ENCODE measurements at places on chromosomes 2 and 18.

- no peak for DNase-seq
Observed at GRCh38 chr2:240629968-240630770, 4.9 kb downstream of the GPR35 start.

DNA sequence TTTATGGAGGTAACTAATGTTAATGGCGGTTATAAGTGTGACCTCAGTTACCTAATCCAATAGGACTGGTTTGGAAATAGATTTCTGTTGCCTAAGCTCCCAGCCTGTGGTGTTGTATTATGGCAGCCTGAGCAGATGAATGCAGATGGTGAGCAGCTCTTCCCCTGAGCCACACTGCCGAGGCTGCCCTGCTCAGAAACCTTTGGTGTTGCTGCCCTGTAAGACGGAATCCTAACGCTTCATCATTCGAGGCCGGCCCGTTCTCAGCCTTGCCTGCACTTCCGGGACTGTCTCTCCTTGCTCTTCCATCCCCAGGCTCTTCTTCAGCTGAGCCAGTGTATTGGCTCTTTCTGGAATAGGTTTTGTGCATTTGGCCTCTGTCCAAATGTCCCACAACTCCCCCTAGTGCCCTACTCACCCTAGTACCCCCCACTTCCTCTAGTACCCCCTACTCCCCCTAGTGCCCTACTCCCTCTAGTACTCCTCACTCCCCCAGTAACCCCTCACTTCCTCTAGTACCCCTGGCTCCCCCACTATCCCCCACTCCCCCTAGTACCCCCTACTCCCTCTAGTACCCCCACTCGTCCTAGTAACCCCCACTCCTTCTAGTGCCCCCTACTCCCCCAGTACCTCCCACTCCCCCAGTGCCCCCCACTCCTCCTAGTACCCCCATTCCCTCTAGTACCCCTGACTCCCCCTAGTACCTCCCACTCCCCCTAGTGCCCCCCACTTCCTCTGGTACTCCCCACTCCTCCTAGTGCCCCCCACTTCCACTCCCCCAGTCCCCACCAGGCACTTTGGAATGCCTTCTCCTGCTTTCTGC lies 106.0 kb upstream of the TAF1B start:
- DNase-seq = no peak

- no peak for DNase-seq
Observed at GRCh38 chr2:97849881-97850528, 136.6 kb downstream of the ZAP70 start.

DNA sequence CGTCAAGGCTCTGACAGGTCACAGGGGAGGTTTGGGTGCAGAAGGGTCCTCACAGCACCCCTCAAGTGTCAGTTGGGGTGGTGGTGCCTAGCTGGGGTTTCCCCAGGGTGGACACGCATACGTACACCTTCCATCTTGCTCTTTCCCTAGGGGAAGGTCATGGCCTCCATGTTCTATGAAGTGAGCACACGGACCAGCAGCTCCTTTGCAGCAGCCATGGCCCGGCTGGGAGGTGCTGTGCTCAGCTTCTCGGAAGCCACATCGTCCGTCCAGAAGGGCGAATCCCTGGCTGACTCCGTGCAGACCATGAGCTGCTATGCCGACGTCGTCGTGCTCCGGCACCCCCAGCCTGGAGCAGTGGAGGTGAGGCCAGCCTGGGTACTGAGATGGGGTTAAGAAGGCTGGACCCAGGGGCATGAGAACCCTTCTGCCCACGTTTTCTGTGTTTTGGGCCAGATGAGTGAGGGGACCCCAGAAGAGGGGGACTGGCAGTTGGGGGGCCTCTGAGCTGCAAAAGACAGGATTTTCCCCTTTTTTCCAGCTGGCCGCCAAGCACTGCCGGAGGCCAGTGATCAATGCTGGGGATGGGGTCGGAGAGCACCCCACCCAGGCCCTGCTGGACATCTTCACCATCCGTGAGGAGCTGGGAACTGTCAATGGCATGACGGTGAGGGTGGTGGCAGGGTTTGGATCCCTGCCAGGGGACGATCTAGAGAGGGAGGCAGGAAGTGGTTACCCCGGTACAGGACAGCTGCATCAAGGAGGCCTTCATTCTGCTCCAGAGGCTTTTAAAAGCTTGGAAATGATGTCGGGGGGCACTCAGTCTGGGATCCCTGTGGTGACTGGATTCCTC lies 20.9 kb downstream of the SLC30A3 start:
- no peak for DNase-seq

DNA sequence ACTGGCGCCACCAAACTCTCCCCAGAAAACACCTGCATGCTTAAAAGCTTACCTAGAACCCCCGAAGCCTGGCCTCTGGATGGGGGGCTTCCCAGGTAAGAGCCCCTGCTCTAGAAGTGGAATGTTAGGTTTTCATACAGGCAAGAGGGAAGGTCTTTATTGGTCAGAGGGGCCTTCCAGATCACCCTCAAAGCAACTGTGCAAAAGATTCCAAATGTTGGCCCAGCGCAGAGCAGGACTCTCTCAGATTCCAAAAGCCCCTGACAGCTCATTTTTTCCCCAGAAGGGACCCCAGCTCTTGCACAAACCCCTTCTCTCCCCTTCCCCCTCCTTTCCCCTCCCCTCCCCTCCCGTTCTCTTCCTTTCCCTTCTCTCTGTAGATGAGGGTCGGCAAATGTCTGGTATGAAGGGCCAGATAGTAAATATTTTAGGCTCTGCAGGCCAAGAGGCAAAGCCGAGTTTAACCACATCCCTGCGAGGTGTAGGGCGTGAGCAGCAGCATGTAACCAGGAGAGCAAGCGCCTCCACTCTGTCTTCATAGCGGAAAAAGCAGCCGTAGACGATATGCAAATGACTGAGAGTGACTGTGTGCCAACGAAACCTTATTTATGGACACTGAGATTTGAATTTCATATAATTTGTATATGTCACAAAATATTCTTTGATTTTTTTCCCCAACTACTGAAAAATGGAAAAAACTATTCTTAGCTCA lies 116.9 kb downstream of the SMAD7 start:
- DNase-seq = no peak

GRCh38 chr2:36562240-36562639 lies 35.7 kb downstream of the FEZ2 start:
- DNase-seq = no peak

DNA sequence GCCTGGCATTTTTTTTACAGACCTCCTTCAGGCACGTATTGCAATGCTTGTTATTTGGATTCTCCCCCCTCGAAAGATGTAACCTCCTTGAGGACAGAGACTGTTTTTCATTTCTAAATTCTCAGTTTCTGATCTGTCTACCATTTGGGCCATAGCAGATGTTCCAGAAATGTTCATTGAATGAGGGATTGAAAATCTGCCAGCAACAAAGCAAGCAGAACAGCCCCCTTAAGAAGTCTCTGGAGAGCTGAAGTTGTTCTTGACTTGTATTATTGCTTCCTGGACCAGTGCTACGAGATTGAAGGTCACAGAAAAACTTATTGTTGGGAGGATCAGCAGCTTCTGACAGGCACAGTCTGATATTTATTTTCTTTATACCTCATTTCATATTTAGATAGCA lies 355.5 kb downstream of the EPHA4 start:
- no peak for DNase-seq

GRCh38 chr2:71347517-71347916 lies 15.9 kb downstream of the ZNF638 start:
- no peak for DNase-seq

- DNase-seq = no peak
Observed at GRCh38 chr18:6734726-6735430, 5.4 kb downstream of the ARHGAP28 start.

- no peak for DNase-seq
Observed at GRCh38 chr2:174635776-174636404, 38.3 kb upstream of the WIPF1 start.

DNA sequence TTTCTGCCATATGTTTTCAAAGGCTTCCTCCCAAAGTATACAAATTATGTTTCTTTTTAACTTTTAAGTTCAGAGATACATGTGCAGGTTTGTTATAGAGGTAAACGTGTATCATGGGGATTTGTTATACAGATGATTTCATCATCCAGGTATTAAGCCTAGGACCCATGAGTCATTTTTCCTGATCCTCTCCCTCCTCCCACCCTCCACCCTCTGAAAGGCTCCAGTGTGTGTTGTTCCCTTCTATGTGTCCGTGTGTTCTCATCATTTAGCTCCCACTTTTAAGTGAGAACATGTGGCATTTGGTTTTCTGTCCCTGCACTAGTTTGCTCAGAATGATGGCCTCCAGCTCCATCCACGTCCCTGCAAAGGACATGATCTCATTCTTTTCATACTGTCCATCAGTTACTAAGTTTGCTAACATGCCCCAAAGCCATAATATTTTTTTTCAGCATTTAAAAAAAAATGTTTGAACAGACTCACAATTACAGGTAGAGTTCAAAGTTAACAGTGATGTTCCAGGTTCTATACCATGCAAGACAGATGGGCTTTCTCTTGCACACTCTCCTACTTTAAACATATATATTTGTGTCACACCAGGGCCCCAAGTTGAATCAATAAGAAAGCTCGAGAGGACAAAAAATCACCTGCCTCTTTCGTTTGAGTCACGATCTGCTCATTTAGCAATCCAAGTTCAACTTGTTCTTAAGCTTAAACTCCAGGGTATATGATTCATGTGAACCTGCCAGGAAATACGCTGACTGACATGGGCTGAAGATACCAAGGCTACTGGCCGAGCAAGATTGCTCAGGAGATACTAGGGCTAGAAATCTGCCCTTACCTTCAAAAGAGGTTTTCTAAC lies 77.6 kb downstream of the AP1S3 start:
- no peak for DNase-seq

DNA sequence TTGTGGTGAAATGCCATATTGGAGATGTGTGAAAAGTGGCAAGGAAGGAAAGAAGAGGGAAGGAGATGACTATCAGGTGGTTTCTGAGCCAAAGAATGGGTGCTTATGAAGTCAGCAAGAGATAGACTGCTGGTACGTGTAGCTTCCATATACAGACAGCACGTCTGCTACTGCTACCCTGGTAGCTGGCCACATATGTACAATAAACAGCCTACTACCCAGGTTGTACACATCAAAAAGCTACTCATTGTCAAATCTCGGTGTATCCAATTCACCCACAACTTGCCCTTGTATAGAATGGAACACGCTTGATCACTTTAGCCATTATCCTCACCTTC lies 761.8 kb downstream of the LRRTM4 start:
- no peak for DNase-seq

DNA sequence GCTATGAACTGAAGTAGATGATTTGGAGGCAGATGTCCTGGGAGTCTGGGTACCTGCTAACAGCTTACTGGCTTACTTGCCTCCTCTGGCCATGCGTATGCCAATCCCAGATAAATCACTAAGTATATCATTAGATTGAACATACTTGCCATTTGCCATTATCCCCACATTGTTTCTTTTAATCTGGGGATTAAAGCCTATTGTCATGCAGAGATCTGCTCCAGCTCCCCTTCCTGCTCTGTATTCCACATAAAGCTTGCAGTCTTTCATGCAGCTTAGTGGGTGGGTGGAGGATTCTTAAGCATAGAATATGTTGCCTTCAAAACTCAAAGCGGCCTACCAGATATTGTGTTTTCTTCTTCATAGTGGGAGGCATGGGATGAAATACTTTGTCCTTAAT lies 311.8 kb upstream of the MMADHC start:
- DNase-seq = no peak

DNA sequence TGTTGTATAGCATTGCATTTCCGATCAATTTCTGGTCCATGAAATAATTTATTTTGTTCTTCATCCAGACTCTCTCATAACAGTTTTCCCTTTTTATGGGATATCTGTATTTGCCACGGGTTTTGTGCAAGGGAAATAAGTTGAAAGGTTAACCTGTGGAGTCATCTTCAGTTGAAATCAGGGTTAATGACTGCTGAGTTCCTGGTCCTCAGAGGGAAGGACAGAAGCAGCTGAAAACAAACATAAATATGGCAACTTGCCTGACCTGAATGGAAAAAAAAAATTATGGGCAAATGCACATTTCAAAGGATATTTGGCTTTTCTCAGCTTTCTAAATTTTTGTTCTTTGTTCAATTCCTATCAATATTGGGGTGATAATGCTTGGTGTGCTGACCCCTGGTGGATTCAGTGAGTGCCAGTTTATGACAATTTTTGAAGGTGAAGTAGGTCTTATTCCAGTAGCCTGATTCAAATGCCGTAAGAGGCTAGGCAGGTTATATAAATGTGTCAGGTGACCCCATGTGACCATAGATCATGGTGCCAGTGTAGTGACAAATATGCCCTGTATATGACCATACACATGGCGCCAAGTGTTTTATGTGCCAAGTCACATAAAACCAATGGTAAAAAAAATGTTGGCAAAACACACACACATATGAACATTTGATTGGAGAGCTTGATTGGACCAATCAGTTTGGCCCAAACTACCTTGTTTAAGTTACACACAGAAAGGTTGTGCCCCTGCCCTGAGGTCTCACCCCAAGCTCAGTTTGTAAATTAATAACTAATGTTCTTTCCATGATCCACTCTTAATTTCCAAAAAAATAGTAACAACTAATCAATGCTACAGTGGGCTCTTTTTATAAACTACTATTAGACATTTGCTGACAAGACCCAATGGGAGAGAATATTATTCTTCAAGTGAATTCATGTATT lies 47.6 kb upstream of the FAM124B start:
- no peak for DNase-seq

GRCh38 chr2:234374736-234375135 lies 122.1 kb downstream of the ARL4C start:
- no peak for DNase-seq

DNA sequence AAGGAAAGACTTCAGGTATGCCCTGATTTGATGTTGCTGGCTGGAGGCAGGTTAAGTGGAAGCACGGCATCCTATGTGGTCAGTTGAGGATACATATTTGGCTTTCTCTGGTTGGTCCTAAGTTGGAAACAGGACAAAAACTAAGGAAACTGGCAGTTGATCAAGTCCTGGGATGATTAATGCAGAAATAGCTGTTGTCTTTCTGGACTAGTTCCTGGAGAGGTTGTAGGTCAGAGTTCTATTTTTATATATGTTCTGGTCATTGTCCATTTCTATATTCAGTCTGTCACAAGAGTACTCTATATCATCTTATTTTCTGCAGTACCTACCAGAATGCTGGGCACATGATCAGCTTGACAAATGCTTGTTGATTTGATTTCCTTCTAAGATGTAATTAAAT lies 4.0 kb upstream of the SLC35F5 start:
- no peak for DNase-seq

GRCh38 chr2:142682528-142682927 lies 194.9 kb upstream of the KYNU start:
- DNase-seq = no peak

DNA sequence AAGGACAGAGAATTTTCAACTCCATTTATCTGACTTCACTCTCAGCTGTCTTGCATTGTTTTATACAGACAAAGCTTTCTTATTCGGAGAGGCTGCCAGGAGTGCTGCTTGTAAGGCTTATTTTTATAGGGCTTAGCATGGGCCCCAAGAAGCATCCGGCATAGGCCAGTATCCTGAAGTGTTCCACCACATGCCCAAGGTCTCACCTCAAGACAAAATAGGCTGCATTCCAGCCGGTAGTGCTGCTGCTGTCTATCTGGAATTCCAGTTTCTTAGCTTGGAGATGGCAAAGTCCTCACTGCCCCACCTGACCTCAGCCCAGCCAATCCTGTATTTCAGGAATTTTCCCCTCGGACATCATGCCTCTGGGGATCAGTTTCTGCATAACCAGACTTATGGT lies 47.6 kb upstream of the MCFD2 start:
- DNase-seq = no peak

- DNase-seq = no peak
Observed at GRCh38 chr2:54387059-54387991, 68.8 kb upstream of the SPTBN1 start.

- no peak for DNase-seq
Observed at GRCh38 chr2:51697095-51697494, 665.2 kb upstream of the NRXN1 start.

- DNase-seq = no peak
Observed at GRCh38 chr2:128408349-128409305, 90.0 kb upstream of the HS6ST1 start.

GRCh38 chr18:2881088-2881839 lies 34.5 kb downstream of the EMILIN2 start:
- DNase-seq = no peak

Data from stimulated activated CD8-positive, alpha-beta memory T cell treated with anti-CD3 and anti-CD28 coated beads, Interleukin-4, amount 100 ng/mL, for 4 hours (primary cell).